NCI-H1105 (cell line): ENCODE measurements at places on chromosomes 7 and 10.

DNA sequence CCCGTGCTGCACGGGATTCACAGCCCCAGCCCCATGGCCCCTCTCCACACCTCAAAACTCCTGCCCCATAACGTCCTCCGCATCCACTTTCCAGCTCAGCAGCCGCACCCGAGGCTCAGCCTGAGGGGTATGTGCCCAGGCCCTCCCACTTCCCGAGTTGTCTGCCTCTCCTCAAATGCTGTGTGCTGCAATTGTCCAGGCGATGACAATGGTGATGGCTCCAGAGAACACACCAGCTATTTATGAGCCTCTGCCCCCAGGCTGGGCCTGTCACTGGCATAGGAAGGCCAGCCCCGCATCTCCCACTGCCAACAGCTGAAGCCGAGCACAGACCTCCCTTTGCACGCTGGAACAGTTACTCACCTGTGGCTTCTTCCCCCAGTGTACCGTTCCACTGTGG is 2.4 kb upstream of the LDB3 start:
- no peak for DNase-seq

- DNase-seq, result no peak
Observed at GRCh38 chr7:602341-603141, 82.9 kb upstream of the PDGFA start.

DNA sequence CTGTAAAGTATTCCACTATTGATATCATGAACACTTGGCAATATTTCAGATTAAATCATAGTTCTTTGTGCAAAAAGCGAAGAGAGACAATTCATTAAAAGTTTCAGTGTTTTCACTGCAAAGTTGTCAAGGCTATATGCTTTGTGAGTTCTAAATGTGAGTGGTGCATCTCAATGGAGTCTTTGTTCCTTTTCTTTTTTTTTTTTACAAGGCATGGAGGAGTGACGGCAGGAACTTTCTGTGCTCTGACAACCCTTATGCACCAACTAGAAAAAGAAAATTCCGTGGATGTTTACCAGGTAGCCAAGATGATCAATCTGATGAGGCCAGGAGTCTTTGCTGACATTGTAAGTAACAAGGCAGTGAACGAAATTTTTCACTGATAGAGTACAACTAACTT is 84.5 kb downstream of the AASS start:
- no peak for DNase-seq

- no peak for DNase-seq
Observed at GRCh38 chr7:105637755-105638154, 56.5 kb upstream of the EFCAB10 start.

GRCh38 chr10:53453196-53453595 is 680.6 kb upstream of the MBL2 start:
- DNase-seq, result no peak

GRCh38 chr7:3003936-3004335 is 39.7 kb downstream of the CARD11 start:
- no peak for DNase-seq

DNA sequence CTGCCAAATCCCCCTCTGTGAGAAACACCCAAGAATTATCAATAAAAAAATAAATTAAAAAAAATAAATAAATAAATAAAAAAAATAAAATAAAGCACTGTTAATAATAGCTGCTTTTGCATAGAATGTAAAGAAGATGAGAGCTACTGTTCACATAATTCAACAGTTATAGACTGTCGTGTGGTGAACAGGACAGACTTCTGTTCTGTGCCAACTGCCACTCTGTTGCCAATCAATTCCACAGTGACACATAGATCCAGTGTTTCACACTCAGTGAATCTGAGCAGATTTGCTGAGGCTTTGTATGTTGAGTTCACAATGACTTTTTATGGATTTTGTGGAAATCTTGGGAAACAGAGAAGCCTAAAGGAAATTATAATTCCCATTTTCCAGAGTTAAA is 14.9 kb downstream of the ARHGAP19 start:
- no peak for DNase-seq

- no peak for DNase-seq
Observed at GRCh38 chr10:21243748-21244257, 281.7 kb downstream of the SKIDA1 start.

GRCh38 chr10:104099941-104100340 is 14.3 kb upstream of the COL17A1 start:
- no peak for DNase-seq

GRCh38 chr10:3331187-3331586 is 158.6 kb upstream of the PITRM1 start:
- no peak for DNase-seq

GRCh38 chr10:22795546-22795945 is 81.2 kb upstream of the PIP4K2A start:
- DNase-seq, result no peak

DNA sequence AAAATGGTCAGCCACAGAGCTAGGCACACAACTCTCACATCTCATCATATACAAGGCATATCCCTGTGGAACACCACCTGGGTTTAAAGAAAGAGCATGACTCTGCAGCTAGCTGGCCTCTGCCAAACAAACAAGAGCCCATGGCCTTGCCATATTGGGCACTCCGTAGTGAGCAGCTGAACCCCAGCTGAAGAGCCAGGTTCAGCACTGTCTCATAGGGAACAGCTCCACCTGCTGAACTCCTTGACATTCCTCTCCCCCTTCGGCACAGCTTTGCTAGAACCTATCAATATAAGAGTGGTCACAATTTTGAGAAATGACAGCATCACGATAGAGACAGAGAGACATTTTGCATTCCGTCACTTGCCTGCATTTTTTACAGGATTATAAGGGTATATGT is 20.0 kb downstream of the SORCS1 start:
- DNase-seq, result no peak

GRCh38 chr7:85924062-85924461 is 719.6 kb upstream of the GRM3 start:
- DNase-seq, result no peak

- DNase-seq, result no peak
Observed at GRCh38 chr7:22884911-22885788, 62.5 kb upstream of the TOMM7 start.

GRCh38 chr7:100641463-100641859 is at the start of gene TFR2:
TSS of gene TFR2 (minus strand) at chr7:100641552. CDS start at chr7:100641509, 43 bp downstream.
- DNase-seq, result no peak

- no peak for DNase-seq
Observed at GRCh38 chr7:17946591-17946990, 6.3 kb upstream of the SNX13 start.
